NCI-H1092 treated with DMSO at 0.1 percent for 48 hours (cell line): ENCODE measurements at places on chromosomes 2 and 18.
A peak's percentile ranks its signal among the peaks of the same experiment; 100 is the strongest.

DNA sequence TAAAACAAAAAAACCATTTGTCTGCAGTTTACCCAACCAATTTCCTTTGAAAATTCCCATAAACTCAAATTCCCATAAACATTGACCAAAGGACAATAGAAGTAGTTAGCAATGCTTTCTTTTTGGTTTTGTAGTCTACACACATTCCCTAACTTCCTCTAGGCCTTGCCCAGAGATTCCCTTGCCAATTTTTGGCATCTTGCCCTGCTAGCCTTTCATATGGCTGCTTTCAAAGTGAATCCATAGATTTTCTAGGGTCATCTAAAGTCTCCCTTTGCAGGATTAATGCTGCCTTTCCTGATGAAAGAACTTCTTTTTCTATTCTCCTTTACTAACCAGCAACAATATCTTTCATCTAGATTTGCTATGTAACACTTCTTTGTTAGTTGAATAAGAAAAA is 33.4 kb downstream of the THSD7B start:
- no peak for DNase-seq

DNA sequence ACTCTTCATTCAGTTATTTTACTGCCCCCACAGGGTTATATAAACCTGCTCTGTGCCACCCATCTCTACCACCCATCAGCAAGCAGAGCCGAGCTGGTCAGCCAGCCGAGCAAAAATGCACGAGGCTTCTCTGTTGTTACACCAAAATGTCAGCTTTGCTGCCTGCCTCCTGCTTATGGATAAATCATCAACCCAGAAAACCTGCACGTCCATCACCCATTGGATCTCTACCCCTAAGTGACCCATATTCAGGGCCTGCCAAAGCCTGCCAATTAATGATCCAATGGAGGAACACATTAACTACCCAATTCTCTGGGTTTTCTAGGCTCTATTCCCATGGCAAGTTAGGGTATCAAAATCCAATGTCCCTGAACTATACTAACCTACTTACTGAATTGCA is 365.5 kb upstream of the ACVR2A start:
- DNase-seq: no peak

DNA sequence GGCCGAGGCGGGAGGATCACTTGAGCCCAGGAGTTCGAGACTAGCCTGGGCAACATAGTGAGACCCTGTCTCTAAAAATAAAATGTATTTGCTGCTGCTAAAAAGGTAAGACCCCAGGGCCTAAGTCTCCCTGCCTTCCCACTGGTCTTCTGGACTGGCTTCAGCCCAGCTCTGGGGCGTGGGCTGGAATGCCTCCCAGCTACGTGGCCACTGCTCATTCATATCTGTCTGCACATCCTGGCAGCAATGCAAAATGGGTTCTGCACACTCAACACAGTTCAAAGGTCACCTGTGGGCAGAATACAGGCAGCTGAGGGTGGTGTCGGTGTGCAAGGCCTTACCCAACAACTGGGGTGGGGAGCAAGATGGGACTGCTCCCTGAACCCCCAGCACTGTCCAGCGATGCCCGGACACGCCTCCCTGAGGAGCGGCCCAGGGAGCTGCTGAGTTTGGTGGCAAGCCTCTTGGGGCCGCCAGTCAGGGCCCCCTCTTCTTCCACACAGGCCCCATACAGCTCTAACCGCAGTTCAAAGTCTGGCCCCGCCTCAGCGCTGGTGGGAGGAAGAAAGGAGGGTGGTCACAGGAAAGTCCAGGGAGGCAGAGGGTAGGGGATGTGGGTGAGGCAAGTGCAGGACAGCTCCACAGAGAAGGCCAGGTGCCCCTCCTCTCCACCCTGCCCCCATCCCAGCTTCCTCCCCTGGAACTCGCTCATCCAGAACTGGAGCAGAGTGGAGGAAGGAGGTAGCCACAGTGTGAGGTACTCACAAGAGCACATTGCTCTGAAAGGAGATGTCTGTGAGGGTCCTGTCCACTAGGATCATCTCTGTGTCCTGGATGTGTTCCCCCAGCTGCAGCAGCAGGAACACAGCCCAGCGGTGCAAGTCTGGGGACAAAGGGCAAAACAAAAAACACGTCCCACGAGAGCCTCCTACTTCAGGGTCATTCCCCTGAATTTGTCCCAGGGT is 8.2 kb downstream of the WDR54 start:
- DNase-seq: no peak

DNA sequence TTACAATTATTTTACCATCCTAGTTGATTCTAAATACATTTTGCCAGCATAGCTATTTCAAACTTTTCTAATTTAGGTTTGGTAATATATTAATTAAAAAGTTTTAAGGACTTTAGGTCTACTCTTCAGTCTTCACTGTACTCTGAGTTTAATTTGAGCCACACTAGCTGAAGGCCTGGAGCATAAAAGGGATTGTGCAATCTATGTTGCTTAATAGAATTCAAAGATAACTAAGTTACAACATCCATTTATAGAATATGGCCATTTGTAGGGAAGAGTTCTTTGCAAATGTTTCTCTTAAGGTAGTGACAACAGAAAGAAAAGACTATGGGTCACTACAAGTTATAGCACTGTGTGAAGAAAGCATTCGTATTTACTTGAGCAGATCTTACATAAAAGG is 702.2 kb upstream of the NRXN1 start:
- DNase-seq: no peak

- DNase-seq: no peak
These were observed 78.9 kb downstream of the NRXN1 start for GRCh38 chr2:50953021-50953420.

GRCh38 chr18:50558157-50558556 is 1.7 kb upstream of the MAPK4 start:
- DNase-seq: peak; percentile 60

DNA sequence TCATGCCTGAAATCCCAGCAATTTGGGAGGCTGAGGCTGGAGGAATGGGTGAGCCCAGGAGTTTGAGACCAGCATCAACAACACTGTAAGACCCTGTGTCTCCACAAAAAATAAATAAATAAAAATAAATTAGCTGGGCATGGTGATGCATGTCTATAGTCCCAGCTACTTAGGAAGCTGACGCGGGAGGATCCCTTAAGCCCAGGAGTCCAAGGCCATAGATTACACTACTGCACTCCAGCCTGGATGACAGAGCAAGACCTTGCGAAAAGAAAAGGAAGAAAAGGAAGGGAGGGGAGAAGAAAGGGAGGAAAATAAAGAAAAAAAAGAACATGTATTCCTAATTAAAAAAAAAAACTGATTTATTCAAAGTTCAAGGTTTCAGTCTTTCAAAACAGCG is 78.2 kb downstream of the TRIP12 start:
- no peak for DNase-seq

DNA sequence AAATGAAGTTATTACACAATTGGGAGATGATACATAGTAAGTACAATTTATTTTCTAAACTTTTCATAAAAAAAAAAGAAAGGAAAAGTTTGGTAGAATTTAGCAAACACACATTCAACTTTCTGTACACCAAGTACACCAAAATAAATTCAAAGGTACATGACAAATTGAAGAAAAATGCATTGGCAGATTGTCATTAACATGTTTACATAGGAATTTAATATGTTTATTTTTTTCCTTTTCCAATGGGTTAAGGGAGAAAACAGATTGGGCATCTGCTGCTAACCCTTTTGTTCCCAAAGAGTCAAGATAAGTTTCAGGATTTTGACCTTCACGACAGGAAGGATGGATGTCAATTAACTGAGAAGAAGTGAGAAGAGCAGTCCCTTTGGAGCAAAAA is 620.4 kb downstream of the XIRP2 start:
- no peak for DNase-seq

GRCh38 chr2:23171108-23171507 is 213.9 kb upstream of the KLHL29 start:
- no peak for DNase-seq

DNA sequence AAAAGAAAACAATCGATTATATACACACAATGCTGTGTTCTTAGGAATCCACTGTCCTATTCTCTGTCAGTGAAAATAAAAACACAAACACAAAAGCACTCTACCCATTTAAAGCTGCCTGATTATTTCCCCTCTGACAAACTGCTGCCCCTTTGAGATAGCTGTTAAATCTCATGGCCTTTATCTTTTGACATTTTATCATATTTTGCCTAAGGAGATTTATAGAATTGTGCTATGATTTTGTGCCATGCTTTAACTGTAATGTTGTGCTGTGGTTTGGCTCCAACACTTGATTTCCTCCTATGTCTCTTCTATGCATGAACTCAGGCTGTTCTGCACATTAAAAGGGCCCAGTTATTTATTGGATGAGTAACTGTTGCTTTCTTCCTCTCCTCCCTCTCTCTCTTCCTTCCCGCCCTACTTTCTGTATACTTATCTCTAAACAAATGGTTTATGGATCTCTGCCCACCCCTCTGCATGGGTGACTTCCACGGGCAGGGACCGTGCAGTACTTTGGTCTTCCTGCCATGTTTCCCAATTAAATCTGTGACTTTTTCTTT is 1096.6 kb downstream of the TSN start:
- DNase-seq: no peak

DNA sequence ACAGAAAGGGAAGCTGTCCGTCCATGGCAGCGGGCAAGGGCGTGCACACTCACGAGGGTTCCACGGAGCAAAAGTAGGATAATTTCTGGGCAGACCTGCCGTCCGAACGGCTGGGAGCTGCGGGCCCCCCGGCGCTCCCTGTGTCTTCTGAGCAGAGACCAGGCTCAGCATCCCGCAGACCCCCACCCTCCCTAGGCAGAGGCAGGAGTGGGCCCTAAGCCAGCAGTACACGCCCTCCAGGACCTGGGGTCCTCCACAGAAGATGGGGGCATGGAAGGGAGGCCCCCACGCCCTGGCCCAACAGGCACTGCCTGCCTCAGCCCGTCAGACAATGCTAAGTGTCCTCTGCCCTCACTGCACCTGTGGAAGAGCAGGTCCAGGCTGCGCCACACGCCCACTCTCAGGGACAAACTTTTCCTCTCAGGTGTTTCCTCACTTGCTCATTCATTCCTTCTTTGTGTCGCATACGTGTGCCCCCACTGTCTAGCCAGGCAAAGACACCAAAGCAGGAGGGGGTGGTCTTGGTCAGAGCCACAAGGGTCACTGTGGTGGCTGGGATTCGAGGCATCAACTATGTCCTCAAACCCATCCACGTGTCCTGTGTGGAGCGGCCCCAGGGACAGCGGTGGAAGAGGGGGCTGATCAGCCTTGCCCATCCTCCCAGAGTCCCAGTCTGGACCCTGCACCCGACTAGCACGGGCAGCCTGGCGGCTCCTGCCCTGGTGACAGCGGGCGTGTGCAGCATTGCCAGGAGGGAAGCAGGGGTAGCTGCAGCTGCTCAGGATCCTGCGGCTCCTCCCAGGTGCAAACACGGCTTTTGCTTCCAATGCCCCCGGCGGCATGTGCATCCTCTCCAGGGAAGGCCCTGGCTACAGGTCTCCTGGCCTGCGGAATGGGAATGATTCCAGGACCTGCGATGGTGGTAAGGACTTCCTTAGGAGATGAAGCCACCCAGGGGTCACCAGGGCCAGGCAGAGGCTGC is 2.4 kb upstream of the GPC1 start:
- DNase-seq: no peak
